NCI-H69 (cell line): ENCODE measurements at places on chromosomes 6 and 20.

GRCh38 chr20:44268802-44269201, 21.7 kb downstream of the GDAP1L1 start:
- DNase-seq, result no peak

GRCh38 chr20:35699127-35699956, at the start of the genes NFS1 and ROMO1:
NFS1 (minus strand) TSS chr20:35699352; CDS start chr20:35699288, 64 bp downstream.
ROMO1 (plus strand) TSS chr20:35699405; CDS start chr20:35699633, 228 bp downstream.
- peak; percentile 93 for DNase-seq

- no peak for DNase-seq
Observed at GRCh38 chr6:148457137-148457842, 114.7 kb downstream of the SASH1 start.

GRCh38 chr20:25461786-25462545, 54.5 kb downstream of the GINS1 start:
- no peak for DNase-seq

- no peak for DNase-seq
Observed at GRCh38 chr20:38831049-38831691, 25.7 kb downstream of the PPP1R16B start.

- DNase-seq, result no peak
Observed at GRCh38 chr6:111971181-111971841, 82.6 kb upstream of the CCN6 start.

GRCh38 chr6:124947971-124948451, 14.2 kb upstream of the RNF217 start:
- DNase-seq, result no peak

DNA sequence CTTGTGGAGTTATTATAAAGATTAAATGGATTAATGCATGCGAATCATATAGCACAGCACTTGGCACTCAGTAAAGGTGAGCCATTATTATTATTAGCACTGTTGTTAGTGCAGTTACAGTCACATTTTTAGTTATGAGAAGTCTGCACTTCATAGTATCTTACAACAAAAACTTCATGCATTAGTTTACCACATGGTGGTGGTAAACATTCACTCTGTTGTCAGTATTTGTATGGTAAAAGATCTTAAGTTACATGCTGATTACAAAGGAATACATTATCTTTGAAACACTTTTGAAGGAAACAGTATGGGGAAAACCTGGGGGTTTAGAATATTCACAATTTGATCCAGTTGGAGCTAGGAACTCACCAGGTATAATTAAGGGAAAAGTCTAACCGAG, 20.8 kb downstream of the TMEM14A start:
- DNase-seq, result no peak

DNA sequence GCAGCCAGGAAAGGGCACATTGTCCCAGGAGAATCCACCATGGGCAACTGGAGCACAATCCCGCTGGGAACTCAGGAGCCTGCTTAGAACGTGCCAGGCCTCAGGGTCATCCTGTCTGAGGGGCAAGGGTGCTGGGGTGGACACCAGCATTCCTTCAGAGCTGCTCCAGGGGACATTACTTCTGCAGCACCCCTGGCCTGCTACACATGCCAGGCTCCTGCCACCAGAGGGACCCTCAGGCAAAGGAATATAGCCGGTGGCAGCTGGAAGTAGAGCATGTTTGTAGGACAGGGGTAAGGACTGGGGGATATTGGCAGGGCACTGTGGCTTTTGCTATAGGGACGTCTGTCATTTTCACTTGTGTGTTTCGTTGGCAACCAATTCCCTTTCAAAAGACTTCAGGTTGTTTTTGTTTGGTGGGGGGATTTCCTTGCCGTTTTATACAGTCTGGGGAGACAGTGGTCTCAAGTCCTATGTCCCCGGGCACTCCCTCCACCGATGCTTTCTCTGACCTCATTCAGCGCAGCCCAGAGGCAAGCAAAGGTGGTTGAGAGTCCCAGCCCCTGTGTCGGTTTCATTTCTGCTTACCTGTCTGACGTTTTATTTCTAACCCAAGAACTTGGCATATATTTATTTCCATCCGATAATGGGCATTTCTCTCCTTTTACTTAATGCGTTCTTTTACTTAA, 130.8 kb downstream of the JPH2 start:
- peak; percentile 2 for DNase-seq

- DNase-seq, result no peak
Observed at GRCh38 chr20:52755744-52756143, 216.4 kb upstream of the TSHZ2 start.
